Posterior cingulate gyrus (tissue), 11 donors: ENCODE measurements at places on chromosomes 11 and 22.
A peak's percentile ranks its signal among the peaks of the same experiment; 100 is the strongest.

DNA sequence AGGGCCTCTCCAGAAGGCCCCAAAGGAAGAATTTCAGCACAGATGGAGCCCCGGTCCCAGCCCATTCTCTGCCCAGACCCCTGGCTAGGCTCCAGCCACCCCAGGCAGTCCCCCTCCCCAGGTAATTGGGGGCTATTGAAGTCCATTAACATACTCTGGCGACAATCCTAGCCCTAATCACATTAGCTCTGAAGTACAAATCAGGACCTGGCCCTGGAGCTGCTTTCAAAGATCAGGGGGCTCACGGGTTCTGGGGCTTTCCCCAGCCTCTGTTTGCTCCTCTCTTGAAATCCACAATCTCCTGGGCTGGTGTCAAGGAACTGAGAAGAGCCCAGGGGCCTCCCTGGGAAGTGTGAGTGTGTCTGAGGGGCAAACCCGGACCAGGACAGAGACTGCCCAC is 22.3 kb downstream of the FGF4 start:
- DNase-seq: no peak

DNA sequence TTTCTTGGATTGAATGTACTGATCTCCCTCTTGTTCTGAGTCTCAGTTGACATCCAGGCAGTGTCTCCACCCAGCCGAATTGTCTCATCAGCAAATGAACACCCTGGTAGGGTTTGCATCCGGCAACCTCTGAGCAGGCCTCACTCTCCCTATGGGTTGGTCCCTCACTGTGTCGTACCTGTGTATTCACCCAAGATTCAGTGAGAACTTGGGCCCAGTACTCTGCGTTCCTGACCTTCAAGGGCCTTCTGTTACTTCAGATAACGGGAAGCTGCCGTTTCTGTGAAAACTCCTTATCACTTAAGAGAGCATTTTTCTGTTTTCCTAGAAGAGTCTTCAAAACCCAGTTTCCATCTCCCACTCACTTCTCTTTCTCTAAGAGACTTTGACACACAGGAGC is 915.6 kb downstream of the TBC1D22A start:
- DNase-seq: no peak

- peak; percentile 94 for DNase-seq
Measured at GRCh38 chr22:30286813-30287647, 2.3 kb downstream of the CASTOR1 start.

DNA sequence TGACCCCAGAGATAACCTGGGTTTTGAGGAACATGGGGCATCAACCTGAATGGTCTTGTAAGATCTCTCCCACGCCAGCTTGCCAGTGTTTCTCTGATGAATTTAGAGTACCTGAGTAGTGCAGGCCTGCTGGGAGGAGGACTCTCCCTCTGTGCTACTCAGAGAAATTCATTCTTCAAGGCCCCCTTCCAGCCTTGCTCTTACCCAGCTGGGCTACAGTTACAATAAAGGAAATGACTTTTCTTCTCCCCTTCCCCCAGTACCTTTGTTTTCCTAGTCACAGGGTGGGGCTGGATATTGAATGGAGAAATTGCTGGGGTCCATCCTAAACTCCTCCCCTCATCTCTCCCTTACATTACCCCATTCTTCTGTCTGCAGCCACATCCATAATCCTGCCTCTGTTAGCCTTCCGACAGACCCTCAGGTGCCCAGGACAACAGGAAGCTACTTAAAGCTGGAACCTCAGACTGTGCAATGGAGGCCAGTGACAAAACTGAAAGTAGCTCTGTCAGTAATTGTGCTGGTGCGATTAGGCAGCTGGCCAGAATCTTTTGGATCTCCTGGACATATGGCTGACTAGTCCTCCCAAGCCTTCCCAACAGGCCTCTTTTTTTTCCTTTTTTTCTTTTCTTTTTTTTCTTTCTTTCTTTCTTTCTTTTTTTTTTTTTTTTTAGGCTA is 17.4 kb downstream of the LIMK2 start:
- DNase-seq: no peak

DNA sequence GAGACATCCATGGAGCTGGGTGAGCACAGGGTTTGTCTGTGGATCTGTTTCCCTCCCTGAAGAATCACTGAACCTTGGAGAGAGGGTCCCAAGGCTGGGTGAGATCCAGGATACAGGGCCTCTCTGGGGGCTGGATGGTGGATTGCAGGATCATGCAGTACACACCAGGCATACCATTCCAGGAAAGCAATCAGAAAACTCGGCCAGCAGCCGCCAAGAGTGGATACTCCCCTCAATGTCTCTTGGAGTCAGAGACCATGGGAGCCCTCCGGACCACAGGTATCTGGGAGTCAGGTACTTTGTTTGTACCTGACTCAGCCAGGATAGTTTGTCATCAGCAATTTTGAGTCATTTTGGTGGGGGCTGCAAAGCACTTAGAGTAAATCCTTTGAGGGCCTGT is 14.6 kb upstream of the SYT13 start:
- no peak for DNase-seq

GRCh38 chr11:126282361-126282735 is 545 bp upstream of the TIRAP start:
- DNase-seq: peak; percentile 39

DNA sequence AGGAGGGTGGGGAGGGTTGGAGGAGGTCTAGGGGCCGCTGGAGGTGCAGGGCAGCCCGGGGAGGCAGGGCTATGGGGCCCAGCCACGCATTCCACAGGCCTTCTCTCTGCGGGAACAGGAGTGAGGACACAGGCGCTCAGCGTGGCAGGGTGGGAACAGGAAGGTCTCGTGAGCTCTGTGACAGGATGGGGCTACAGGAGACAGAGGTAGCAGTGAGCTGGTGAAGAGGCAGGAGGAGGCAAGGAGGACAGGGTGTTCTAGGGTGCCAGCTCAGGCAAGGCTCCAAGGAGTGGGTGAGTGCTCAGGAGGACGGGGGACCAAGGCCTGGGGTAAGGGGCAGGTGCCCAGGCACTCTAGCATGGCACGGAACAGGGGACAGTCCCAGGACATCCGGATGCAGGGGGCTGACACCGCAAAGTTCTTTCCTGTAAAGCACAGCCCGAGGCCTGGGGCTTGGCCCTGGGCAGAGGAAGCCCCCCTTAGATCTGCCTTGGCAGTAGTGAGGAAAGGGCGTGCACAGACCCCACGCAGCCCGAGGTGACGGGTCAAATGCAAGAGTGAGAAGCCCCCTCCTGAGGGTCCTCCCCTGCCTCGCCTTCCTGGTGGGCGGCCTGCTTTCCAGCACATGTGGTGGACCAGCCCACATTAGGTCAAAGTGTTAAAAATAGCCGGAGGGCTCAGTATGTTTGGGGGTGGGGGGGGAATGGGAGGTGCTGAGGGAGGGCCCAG is 4.7 kb upstream of the NEAT1 start:
- no peak for DNase-seq

DNA sequence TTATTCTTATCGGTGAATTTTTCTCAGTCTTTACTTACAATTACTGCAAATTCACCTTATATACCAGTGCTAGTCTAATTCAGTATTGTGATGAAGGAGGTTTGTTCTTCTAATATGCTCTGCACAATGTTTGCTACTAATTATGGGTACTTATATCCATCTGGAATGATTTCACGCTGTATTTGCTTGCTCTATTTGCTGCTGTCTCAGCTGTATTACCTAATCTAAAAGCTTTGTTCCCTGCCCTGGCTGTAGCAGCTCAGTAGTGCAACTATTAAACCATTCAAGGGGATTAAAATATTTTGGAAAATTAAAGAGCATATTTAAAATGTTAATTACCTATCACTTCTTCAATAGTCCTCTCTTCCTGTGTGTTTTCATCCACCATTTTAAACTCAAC is 375.3 kb downstream of the LUZP2 start:
- no peak for DNase-seq

GRCh38 chr11:5092821-5093585 is 23.6 kb downstream of the OR52E1 start:
- DNase-seq: no peak

DNA sequence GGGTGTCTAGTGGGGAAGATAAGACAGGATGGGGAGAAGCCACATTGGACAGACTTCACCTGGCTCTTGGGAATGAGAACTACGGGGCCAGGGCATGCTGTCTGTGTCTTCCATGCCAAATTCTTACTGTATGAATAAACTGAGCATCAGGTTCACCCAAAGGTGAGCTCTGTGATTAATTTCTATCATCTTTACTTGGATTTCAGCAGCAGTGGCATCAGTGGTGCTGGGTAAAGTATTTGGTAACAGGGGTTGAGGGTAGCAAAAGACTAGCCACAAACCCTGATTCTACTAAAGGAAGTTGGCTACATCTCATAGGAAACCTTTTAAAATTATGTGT is 38.8 kb downstream of the IRAG1 start:
- DNase-seq: no peak

GRCh38 chr22:37008365-37008764 is 10.9 kb downstream of the TST start:
- DNase-seq: no peak

GRCh38 chr11:108203075-108203474 is 19.4 kb downstream of the NPAT start:
- DNase-seq: no peak

DNA sequence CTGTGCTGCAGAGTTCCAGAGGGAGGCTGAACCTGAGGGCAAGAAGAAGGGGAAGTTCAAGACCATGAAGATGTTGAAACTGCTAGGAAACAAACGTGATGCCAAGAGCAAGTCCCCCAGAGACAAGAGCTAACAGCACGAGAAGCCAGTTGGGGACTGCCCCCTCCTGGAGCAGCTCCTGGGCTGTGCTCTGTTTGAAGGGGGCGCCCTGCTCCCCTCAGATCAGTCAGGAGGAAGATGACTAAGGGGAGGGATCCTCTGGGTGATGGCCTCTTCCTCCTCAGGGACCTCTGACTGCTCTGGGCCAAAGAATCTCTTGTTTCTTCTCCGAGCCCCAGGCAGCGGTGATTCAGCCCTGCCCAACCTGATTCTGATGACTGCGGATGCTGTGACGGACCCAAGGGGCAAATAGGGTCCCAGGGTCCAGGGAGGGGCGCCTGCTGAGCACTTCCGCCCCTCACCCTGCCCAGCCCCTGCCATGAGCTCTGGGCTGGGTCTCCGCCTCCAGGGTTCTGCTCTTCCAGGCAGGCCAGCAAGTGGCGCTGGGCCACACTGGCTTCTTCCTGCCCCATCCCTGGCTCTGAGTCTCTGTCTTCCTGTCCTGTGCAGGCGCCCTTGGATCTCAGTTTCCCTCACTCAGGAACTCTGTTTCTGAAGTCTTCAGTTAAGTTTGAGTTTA is 12.6 kb downstream of the C22orf23 start:
- no peak for DNase-seq

GRCh38 chr11:119473226-119473625 is 50.3 kb upstream of the THY1 start:
- DNase-seq: no peak

DNA sequence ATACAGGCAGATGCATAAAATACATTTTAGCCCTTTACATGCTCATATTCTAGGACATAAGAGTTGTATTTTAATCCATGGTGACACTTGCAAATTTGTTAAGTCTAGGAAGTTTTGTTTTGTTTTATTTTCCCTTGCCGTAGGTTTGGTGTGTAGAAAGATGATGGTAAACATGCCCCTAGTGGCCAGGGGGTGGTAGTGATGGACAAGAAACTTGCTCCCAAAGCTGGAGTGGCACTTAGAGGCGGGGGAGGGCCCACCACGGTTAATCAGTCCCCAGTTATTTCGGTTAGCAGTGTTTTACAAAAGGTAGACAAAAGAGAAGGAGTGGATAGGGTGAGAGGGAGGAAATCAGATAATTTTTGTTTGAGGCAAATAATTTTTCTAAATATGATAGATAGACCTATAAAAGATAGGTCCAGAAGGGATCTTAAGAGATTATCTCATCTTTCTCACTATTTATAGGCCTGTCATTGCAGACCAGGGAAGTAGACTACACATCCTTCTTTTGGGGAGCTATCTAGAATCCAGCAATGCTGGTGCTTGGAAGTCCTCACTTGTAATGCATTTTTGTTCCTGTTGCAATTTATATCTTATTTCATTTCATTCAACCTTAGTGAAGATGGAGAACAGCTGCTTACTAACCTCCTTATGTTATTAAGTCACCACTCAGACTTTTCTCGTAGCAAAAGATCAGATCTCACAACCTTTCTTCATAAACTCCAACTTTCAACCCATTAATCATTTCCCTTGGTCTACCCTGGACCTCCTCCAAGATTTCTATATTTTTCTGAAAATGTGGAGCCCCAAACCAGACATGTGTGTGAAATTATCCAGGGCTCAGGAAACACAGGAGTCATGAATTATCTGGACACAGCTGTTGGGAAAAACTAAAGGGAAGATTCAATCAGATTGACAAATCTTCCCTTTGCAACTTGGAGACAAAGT is 5.9 kb upstream of the BDNF start:
- DNase-seq: no peak

DNA sequence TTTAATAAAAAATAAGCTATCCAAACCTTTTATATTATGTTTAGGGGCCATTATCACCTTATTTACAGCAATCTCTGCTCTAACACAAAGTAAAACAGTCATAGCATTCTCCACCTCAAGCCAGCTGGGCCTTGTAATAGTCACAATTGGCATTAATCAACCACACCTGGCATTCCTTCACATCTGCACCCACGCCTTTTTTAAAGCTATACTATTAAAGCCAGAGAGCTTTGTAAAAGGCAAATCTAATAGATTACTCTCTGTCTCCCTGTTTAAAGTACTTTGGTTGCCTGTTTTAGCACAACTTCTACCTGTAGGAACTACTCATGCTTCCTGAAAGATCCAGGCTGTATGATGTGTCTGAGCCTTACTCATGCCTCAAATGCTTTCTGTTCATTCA is 113.1 kb downstream of the CSNK2A3 start:
- DNase-seq: no peak

DNA sequence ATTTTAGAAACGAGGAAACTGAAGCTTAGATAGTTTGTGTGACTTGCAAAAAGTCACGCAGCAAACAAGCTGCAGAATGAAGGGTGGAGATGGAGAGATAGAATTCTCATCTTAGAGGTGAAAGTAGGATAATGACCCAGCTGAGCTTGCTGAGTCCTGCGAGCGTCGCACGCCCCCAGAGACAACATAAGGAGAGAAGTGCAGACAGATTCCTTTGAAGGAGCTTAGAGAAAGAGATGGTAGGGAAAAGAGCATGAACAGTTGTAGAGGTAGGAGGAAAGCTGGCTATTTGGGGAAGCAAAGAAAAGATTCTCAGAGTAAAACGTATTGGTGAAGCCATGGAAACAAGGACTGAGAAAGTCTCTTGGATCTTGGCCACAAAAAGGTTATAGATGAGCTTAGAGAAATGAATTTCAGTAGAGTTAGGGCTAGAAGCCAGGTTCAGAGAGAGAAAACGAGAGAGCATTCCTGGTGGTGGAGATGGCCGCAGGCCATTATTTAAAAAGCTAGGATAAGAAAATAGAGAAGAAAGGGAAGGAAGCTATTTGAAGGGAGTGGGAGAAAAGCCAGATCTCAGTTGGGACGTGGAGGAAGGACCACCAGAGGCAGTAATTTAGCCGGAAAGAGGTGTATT is 44.8 kb downstream of the FAM83F start:
- peak; percentile 68 for DNase-seq

DNA sequence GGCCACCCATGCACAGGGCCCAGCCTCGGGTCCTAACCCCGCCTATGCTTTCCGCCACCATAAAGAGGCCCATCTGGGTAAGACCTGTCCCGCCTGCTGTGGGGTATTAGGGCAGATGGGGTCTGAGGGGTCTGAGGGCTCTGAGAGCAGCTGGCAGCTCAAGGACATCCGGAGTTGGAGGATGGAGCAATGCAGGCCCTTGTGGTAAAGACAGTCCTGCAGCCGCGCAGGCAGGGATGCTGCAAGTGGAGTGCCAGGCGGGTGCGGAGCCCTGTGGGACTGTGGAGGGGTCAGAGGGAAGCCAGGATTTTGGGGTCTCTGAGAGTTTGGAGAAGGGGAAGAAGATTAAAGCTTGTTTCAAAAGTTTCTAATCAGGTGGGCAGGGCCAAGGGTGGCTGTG is 81.3 kb upstream of the PITPNB start:
- no peak for DNase-seq
